ENCODE measurements at places on chromosomes 1 and 21. TPM values are rescaled to one million over a fixed set of nuclear protein-coding genes. Genes with fewer than 3 reads are reported as not detected.

The NHLH2 gene
- total RNA-seq, result 1.8 TPM

- no peaks in the 10 kb centered on the region for H3K36me3 ChIP-seq
- H3K4me3 ChIP-seq, result no peak overlapping the region
- no peaks in the 10 kb centered on the region for H3K27me3 ChIP-seq
- no peaks in the 10 kb centered on the region for H3K4me1 ChIP-seq
- H3K27ac ChIP-seq, result no peak overlapping the region
These were observed 71.0 kb upstream of the LRRC53 start for GRCh38 chr1:74583397-74583796.

The ALPL gene
- 148 TPM for total RNA-seq

The ADGRL2 gene
- total RNA-seq, result 80.2 TPM

DNA sequence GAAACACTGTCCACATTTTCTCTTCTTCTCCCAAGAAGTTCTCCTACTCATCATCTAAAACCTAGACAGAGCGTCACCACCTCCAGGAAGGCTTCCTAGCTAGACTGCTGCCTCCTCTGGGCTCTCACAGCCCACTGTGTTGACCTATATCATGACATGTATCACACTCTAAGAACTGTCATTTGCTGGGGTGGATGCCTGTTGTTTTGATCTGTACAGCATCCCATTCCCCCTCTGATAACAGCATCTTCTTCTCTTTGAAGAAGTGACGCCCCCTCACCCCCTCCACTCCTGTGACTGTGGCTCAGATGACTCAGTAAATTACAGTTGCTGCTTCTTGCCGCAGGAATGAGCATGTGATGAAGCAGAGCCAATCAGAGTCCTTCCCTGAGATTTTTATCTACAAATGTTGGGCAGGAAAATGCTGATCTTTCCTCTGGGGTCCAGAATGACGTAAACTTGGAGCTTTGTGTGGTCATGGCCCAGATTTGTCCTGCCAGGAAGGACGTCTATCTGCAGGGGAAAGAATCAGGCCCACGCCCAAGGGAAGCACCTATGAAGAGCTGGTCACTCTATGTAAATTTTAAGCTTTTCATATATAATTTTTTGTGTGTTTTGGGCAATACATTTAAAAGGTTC lies 28.0 kb upstream of the FOXO6 start:
- H3K27ac ChIP-seq, result no peak overlapping the region
- H3K36me3 ChIP-seq, result peaks cover 3% of the 10 kb centered on the region
- peaks cover 11% of the 10 kb centered on the region for H3K4me1 ChIP-seq

The MMEL1 gene
- not detected for total RNA-seq

GRCh38 chr1:100506217-100506616 lies 31.7 kb upstream of the GPR88 start:
- H3K4me3 ChIP-seq, result no peak overlapping the region
- H3K27ac ChIP-seq, result no peak overlapping the region
- DNase-seq, result no peak
- peaks cover 9% of the 10 kb centered on the region for H3K36me3 ChIP-seq
- no peaks in the 10 kb centered on the region for H3K27me3 ChIP-seq

- no peaks in the 10 kb centered on the region for H3K27me3 ChIP-seq
- H3K4me1 ChIP-seq, result peaks cover 14% of the 10 kb centered on the region
- no peaks in the 10 kb centered on the region for H3K36me3 ChIP-seq
- H3K4me3 ChIP-seq, result no peak overlapping the region
These were observed 111.9 kb downstream of the CACNA1E start for GRCh38 chr1:181595234-181595633.

The ZFP69B gene
- 6.8 TPM for total RNA-seq

The ERICH3 gene
- 0.07 TPM for total RNA-seq

The F13B gene
- not detected for total RNA-seq

DNA sequence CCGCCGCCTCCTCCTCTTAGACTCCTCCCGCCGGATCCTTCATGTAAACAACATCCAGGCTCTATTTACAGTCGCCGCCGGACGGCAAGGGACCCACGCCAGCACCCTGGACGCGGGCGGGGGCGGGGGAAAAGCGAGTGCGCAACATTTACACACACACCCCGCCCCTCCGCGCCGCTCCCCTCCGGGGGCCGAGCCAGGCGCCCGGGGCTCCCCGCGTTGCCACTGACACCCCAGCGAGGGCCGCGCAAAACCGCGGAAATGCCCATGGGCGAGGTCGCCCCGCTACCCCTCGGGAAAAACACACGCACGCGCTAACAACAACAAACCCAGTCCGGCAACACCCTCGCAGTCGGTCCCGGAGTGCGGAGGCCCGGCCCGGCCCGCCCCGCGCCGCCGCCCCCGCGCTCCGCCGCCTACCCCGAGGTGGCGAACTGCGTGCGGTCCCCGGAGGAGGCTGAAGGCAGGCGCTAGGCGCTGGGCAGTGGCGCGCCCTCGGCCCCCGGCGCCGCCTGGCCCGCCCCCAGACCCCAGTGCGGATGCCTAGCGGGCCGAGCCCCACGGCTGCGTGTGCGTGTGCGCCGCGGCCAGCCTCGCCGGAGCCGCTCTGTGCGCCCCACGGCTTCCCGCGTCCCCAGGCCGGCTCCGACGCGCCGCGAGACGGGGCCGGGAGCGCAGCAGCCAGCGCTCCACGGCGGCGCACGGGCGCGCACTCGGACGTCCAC lies 81.1 kb upstream of the AK4 start:
- H3K27me3 ChIP-seq, result no peaks in the 10 kb centered on the region
- DNase-seq, result peak; percentile 66
- H3K4me3 ChIP-seq, result peak overlapping the region; percentile 89
- peak overlapping the region; percentile 24 for H3K27ac ChIP-seq

The NT5C1A gene
- not detected for total RNA-seq

- DNase-seq, result no peak
- H3K27ac ChIP-seq, result no peak overlapping the region
- H3K27me3 ChIP-seq, result no peaks in the 10 kb centered on the region
These were observed 6.0 kb downstream of the DPT start for GRCh38 chr1:168723000-168723399.

DNA sequence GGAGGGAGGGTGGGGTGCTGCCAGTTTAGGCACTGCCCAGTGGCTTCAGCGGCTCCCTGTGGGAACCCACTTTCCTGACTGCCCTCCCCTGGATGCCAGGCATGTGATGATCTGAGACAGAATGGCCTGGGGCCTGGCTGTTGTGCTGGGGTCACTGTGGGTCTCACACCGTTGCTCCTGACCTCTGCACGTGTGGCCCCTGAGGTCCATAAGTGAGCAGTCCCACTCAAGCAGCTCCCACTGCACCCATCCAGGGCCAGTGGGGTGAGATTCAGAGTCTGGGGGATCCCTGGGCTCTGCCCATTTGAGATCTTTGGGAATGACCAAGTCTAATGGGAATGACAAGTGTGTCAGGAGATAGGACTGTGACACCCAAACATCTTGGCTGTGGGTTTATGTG lies 18.0 kb downstream of the PODN start:
- no peaks in the 10 kb centered on the region for H3K27me3 ChIP-seq
- H3K27ac ChIP-seq, result no peak overlapping the region
- H3K4me1 ChIP-seq, result peaks cover 13% of the 10 kb centered on the region

The SPRR3 gene
- total RNA-seq, result not detected

The TSPEAR gene
- total RNA-seq, result 2.9 TPM

The SYNC gene
- total RNA-seq, result 0.11 TPM

DNA sequence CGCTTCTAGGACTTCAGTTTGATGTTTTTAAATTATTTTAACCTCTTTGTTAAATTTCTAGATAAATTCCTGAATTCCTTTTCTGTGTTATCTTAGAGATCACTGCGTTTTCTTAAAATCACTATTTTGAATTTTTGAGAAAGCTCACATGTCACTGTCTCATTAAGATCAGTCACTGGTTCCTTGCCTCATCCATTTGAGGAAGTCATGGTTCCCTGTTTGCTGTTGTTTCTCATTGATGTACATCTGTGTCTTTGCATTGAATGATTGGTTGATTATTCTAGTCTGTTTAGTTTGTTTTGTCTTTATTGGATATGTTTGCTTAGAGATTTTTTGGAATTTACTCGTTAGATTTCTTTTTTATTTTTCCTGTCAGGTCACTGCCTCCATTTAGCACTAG lies 50.1 kb downstream of the CRP start:
- no peaks in the 10 kb centered on the region for H3K27me3 ChIP-seq
- H3K4me3 ChIP-seq, result no peak overlapping the region
- H3K36me3 ChIP-seq, result no peaks in the 10 kb centered on the region
- no peak for DNase-seq

- no peaks in the 10 kb centered on the region for H3K27me3 ChIP-seq
- no peak overlapping the region for H3K4me3 ChIP-seq
- DNase-seq, result no peak
- no peak overlapping the region for H3K27ac ChIP-seq
- no peaks in the 10 kb centered on the region for H3K4me1 ChIP-seq
- peaks cover 18% of the 10 kb centered on the region for H3K36me3 ChIP-seq
These were observed 278.9 kb downstream of the RYR2 start for GRCh38 chr1:237320890-237321289.

GRCh38 chr1:23559985-23560741 lies 862 bp upstream of the ID3 start:
- peak overlapping the region; percentile 98 for H3K27ac ChIP-seq
- H3K27me3 ChIP-seq, result no peaks in the 10 kb centered on the region
- H3K36me3 ChIP-seq, result peaks cover 19% of the 10 kb centered on the region
- peaks cover 79% of the 10 kb centered on the region for H3K4me1 ChIP-seq

The NR5A2 gene
- total RNA-seq, result 22.3 TPM

DNA sequence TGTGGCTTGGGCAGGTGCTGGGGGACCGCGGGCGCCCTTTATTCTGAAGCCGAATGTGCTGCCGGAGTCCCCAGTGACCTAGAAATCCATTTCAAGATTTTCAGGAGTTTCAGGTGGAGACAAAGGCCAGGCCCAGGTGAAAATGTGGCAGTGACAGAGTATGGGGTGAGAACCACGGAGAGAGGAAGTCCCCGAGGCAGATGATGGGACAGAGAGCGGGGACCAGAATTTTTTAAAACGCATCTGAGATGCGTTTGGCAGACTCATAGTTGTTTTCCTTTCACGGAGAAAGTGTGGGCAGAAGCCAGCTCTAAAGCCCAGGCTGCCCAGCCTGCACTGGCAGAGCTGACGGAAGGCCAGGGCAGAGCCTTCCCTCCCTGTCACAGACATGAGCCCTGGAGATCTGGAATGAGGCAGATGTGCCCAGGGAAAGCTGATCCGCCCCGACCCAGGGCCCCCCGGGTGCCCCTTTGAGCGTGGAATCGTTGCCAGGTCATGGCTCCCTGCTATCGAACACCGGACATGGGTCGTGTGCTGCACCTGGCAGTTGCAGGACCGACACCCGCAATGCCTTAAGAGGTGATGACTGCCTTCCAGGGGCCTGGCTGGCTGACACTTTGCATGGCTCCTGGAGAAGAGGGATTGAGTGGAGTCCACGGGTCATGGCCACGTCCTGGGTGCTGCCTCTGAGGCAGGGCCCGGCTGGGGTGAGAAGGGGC lies 6.5 kb upstream of the SLX9 start:
- H3K27ac ChIP-seq, result no peak overlapping the region
- H3K27me3 ChIP-seq, result peaks cover 58% of the 10 kb centered on the region
- no peaks in the 10 kb centered on the region for H3K36me3 ChIP-seq

GRCh38 chr21:38048167-38048566 lies 131.9 kb upstream of the KCNJ6 start:
- no peak overlapping the region for H3K4me3 ChIP-seq
- no peaks in the 10 kb centered on the region for H3K36me3 ChIP-seq
- no peak overlapping the region for H3K27ac ChIP-seq
- no peak for DNase-seq
- no peaks in the 10 kb centered on the region for H3K27me3 ChIP-seq
- peaks cover 2% of the 10 kb centered on the region for H3K4me1 ChIP-seq

- DNase-seq, result no peak
- H3K27ac ChIP-seq, result no peak overlapping the region
- no peaks in the 10 kb centered on the region for H3K27me3 ChIP-seq
- no peaks in the 10 kb centered on the region for H3K36me3 ChIP-seq
These were observed 523.6 kb upstream of the DAB1 start for GRCh38 chr1:57947471-57947870.

The SPRR2G gene
- total RNA-seq, result not detected

- no peak for DNase-seq
- no peak overlapping the region for H3K27ac ChIP-seq
- no peaks in the 10 kb centered on the region for H3K27me3 ChIP-seq
- H3K36me3 ChIP-seq, result peaks cover 6% of the 10 kb centered on the region
- peaks cover 8% of the 10 kb centered on the region for H3K4me1 ChIP-seq
- H3K4me3 ChIP-seq, result no peak overlapping the region
These were observed 2220.5 kb downstream of the NCAM2 start for GRCh38 chr21:23218667-23219066.

GRCh38 chr1:199646761-199647160 lies 380.7 kb upstream of the NR5A2 start:
- H3K4me3 ChIP-seq, result no peak overlapping the region
- no peak overlapping the region for H3K27ac ChIP-seq
- DNase-seq, result no peak
- H3K36me3 ChIP-seq, result peaks cover 15% of the 10 kb centered on the region

DNA sequence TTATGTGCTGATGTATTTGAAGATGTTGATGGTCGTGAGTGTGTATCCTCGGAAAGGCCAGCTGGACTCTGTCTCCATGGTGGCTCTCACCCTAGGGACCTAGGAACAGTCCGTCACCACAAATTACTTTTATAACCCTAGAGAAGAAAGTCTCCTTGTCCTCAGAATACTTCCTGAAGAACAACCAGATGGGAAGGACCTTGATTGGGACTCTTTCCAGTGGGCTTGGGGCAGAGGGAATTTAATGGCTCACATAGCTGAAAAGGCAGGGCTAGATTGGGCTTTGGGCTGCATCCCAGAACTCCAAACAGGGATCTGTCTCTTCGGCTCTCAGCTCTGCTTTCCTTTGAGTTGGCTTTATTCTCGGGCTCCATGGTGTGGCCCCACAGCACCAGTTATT lies 90.8 kb downstream of the TBX19 start:
- H3K4me1 ChIP-seq, result no peaks in the 10 kb centered on the region
- no peaks in the 10 kb centered on the region for H3K36me3 ChIP-seq
- DNase-seq, result no peak
- no peak overlapping the region for H3K27ac ChIP-seq

DNA sequence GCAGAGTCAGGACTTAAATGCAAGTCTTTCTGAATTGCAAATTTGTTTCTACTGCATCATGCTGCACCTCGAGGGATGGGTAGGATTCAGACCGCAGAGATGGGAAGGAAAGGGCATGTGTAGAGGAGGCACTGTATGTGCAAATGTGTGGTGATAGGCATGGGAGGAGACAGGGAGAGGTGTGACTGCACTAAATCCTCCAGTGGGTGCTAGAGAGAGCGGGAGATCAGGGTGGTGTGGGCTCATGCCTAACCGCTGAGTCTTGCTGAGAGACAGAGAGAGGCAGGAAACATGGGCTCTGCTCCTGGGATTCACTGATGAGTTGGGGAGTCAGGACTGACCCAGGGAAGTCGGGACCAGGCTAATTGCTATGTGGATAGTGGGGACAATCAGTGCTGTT lies 61.1 kb downstream of the PTPRU start:
- H3K4me1 ChIP-seq, result peaks cover 11% of the 10 kb centered on the region
- DNase-seq, result no peak
- H3K27ac ChIP-seq, result peak overlapping the region; percentile 82
- no peak overlapping the region for H3K4me3 ChIP-seq
- no peaks in the 10 kb centered on the region for H3K27me3 ChIP-seq
- H3K36me3 ChIP-seq, result peaks cover 30% of the 10 kb centered on the region
